ENCODE measurements at places on chromosomes 5 and 9.

GRCh38 chr9:137294091-137294680 lies 7.9 kb downstream of the NRARP start:
- DNase-seq, result no peak

DNA sequence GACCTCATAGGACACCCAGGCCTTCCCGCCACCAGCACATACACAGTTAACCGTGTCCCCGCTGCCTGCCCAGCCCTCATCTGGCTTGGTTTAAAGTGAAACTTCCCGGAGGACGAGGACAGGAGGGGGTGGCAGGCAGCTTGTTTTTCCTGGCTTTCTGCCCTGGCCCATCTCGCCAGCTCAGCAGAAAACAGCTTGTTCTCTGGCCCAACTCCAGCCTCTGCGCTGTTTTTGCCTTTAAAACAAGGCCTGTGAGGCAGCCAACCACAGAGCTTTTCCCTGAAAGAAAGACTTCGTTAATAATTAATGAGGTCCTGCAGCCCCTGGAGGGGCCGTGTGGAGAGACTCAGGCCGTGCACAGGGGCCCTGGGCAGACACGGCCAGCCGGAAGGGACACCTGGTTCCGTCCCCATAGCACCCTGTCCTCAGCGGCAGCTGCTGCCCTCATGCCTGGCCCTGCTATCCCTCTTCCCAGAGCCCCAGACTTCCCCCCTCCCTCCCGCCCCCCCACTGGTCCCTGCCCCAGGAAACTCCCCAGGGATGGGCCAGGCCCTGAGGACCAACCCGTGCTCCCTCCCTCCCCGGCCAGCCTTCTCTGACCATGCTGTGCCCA lies 108.7 kb downstream of the RXRA start:
- DNase-seq, result peak; percentile 97

- DNase-seq, result peak; percentile 16
Observed at GRCh38 chr5:96344678-96345577, 88.1 kb downstream of the PCSK1 start.

GRCh38 chr9:96721731-96722429 lies 56.0 kb downstream of the ZNF510 start:
- no peak for DNase-seq

DNA sequence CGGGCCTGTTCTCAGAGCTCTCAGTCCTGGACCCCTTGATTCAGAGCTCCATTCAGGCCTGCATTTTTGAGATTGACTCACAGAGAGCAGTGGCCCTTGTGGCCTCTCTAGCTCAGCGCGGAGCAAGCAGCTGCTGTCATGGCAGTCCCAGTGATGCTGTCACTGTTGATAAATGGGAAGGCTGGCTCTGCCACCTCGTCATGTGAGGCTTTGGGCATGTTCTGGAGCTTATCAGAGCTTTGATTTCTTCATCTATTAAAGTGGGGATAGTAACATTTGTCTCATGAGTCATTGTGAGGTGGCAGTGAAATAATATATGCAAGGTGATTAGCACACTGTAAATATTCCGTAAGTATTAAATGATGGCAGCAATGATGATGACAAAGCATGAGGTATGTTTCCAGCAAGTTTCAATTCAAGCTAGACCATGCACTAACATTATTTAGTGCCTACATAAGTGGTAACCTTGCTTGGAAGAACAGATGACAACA lies 126.4 kb upstream of the CXCL14 start:
- DNase-seq, result no peak

DNA sequence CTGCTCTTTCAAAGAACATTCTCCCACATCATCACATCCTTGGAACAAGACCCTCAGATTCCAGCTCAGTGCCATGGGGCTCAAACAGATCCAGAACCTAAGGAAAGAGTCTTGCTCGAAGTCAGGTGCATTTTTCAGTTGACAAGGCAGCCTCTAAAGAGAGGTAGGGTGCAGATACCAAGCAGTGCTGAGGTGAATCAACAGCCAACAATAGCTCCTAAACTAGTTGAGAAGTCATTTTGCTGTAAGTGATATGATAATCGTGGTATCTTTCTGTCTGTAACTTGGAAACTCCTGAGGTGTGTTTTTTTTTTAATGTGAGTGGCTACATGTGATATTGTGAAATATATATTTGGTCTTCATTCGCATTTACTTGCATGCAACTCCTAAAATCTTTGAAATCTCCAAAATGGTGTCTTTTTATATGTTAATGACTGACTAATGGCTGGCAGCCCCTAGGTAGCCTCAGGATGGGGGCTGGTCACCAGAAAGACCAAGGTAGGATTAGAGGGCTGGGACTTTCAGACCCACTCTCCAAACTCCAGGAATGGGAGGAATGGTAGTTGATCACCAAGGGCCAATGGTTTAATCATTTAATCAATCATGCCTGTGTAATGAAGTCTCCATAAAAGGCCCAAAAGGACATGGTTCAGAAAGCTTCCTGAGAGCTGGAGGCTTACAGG lies 96.6 kb downstream of the SERINC5 start:
- DNase-seq, result no peak

- DNase-seq, result no peak
Observed at GRCh38 chr5:104084896-104085295, 522.3 kb upstream of the NUDT12 start.

DNA sequence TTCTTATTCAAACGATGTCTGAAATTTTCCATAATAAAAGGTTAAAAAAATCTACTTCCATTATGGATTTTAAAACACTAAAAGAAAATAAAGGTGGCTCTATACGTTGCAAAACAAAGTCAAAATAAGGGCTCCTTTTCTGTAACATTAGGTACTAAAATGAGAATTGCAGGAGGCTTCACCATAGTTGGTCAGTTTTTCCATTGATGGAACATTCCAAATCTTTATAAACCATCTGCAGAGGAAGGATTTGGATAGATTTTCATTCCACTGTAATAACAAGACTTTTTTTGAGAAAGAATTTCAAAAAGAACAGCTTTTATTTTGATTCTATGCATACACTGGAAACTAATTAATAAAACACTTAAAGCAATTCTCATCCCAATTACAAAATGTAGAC lies 145.6 kb downstream of the LURAP1L start:
- no peak for DNase-seq

DNA sequence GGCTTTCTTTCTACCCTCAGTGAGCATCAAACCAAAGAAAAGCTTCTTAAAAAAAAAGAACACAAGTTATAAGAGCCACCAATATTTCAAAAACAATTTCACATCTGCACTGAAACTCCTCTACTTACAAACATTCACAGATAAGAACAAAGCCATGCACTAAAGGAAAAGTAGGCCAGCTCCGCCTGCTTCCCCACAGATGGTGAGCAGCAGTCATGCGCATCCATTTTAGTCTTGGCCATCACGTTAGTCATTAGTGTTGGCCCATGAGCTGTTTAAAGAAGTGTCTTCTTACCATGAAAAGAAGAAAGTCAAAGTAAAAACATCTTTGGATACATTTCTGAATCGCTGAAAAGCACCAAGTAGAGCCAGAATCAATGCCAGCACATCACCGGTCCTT lies 40.0 kb upstream of the SMIM23 start:
- no peak for DNase-seq

DNA sequence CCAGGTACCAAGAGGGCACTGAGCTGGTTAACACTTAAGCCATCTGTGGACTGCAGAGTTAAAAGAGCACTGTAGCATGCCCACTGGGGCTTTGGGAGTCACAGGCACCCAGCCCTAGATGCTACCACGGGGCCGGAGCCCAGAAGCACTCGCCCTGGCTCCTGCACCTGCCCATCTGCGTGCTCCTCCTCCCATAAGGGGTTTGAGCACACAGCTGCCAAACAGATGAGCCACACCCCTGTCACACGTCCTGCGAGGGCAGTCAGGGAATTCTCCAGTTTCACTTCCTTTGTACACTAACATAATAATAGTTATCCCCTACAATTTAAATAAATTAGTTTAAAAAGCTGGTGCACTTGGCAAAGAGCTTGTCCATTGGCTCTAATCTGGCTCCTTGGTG lies 4.5 kb upstream of the PCA3 start:
- no peak for DNase-seq

- no peak for DNase-seq
Observed at GRCh38 chr9:109150925-109151545, 16.0 kb downstream of the FRRS1L start.

DNA sequence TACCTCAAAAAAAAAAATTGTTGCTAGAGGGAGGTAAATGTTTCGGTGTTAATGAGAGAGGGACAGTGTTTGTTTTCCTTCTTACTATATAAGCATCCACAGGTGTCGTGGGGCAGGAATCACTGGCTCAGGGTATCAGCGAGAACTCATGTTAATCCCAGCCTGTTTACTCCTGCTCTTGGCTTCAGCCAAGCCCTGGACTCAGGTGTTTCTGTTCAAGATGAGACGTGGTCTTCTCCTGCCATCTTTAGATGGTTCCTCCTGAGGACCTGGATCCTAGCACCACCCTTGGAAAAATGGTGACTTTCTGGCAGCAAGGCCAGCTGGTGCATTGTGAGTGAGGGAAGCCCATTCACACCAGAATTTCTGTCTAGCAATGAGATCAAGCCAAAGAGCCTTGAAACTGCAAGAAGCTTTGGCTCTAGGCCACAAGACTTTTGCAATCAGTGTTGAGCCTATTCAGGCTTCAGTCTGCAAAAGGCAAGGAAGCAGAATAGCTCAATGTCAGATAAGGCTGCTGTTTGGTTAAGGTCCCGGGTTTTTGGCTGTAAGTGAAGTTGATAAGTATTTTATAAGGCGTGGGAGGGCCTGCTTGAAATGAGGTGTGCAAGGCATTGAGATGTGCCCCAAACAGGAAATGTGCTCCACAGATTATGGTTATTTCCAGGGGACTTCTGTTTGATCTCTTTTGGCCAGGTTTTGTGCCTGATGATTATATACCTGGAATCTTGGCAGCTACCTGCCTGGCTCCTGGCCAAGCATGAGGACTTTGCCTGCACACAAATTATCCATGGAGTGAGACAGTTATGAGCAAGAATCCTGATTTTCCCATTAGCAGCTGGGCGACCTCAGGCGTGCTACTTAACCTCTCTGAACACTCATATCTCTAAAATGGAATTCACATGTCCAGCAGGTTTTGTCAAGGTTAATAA lies 99.8 kb downstream of the TENT4A start:
- DNase-seq, result no peak

GRCh38 chr5:31999470-31999869 lies 174.6 kb downstream of the GOLPH3 start:
- no peak for DNase-seq

DNA sequence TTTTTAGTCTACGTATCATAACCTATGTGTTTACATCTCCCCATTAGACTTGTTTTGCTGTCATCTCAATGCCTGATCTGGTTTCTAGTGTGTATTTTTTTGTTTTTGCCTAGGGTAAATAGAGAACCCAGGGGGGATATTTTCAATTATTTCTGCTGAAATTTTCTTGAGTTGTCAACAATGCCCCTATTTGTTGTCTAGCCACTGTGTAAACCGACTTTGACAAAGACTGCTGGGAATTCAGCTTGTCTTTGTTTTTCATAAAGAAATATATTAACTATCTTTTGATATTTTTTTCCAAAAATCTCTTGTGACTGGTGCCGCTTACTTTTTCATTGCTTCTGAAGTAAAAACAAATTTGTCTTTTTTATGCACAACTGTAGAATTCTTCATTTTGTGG lies 28.1 kb downstream of the MACIR start:
- no peak for DNase-seq

DNA sequence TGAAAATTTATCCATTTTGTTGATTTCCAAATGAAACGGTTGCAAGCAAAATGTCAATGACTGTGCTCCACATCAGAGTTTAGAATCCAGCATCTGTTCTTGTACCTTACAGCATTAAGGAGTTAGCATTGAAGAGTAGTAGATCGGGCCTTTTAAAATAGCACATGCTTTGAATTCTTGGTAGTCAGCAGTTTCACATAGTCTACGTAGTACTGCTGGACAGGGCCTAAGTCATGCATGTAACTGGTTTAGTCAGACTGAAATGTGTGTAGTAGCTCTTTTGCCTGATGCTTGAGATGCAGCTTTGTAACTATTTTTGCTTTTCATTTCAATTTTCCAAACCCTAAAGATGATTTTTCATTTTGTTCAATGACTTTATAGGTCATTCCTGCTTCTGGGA lies 19.8 kb downstream of the LECT2 start:
- DNase-seq, result no peak
